AML-193 (cell line): ENCODE measurements at places on chromosomes 2 and 18.

GRCh38 chr2:63506320-63506719 lies 82.0 kb downstream of the WDPCP start:
- no peak for DNase-seq

- peak; percentile 44 for DNase-seq
Observed at GRCh38 chr2:46461011-46461674, 18.2 kb upstream of the TMEM247 start.

- peak; percentile 49 for DNase-seq
Observed at GRCh38 chr2:181742922-181743722, 62.8 kb upstream of the NEUROD1 start.

GRCh38 chr2:99421469-99421868 lies 68.3 kb downstream of the REV1 start:
- DNase-seq = no peak

GRCh38 chr2:106106622-106107508 lies 87.2 kb downstream of the UXS1 start:
- no peak for DNase-seq

- DNase-seq = no peak
Observed at GRCh38 chr2:144376926-144377325, 143.0 kb downstream of the ZEB2 start.

DNA sequence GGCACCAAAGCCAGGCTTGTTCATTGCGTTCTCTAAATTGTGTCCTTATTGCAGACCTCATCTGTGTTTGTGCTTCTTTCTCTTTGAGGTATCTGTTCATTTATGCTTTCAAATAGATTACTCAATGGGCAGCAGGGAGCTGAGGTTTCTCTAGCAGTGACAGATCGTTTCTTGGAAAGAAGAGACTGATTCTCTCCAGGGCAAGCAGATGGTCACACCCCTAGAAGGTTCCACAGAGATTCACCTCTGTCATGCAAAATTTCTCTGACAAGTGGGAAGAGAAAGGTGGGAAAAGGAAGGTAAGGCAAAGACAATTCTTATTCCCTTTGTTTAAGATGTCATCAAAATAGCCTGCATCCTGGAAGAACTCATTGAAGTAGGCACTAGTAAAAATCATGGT lies 14.0 kb downstream of the DLGAP1 start:
- DNase-seq = no peak

GRCh38 chr2:28972778-28973335 lies 8.2 kb upstream of the TOGARAM2 start:
- no peak for DNase-seq

DNA sequence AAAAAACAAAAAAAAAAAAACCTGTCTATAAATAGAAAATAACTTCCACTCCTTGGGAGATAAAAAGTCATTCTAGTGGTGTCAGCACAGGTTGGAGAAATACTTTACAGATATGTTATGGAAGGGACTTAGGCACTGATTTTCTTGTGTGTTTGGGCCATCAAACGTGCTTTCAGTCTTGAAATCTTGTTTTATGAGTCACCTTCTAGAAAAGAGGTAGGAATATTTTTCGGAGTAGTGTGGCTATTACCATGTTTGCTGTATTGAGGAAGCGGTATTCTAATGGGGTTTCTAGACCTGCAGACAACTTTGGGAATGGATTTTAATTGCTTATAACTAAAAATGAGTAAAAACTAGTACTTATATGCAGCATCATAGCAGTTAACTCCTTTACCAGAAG lies 12.0 kb downstream of the HNMT start:
- no peak for DNase-seq

DNA sequence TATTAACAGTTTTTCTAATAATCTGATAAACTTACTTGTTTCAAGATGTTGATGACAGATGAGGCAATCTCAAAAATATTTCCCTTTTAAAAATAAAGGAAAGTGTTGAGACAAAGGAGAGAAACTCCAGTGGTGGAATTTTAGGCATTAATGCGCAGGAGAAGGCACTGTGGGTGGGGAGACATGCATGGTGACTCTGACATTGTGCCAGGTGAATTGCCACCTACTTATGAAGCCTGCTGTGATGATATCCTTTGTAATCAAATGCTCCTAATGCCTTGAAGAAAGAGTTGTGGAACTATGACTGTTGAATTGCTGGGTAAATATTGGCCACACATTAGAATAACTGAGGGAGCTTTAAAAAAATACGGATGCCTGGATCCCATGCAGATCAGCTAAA lies 101.4 kb downstream of the PLA2R1 start:
- no peak for DNase-seq

GRCh38 chr2:164887434-164888144 lies 46.0 kb upstream of the COBLL1 start:
- no peak for DNase-seq

- DNase-seq = no peak
Observed at GRCh38 chr18:11857177-11857887, 6.1 kb downstream of the CHMP1B start.

DNA sequence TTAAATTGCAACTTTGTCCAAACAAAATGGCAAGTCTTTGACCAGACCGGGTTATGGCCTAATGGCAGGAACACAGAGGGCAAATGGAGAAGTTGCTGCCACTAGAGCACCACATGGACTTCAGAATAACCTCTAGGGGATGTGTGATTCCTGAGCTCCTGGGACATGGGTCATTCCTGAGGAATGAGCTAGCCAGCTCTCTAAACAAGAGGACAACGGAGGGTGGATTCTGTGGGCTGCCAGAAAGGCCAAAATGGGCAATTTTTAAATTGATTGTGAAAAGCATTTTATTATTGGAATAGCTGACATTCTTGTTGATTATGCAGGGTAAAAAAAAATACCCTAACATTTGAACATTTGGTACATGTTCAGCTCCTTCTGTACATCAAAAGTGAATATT lies 109.8 kb upstream of the FZD5 start:
- no peak for DNase-seq
